ENCODE measurements at places on chromosomes 3 and 15.

DNA sequence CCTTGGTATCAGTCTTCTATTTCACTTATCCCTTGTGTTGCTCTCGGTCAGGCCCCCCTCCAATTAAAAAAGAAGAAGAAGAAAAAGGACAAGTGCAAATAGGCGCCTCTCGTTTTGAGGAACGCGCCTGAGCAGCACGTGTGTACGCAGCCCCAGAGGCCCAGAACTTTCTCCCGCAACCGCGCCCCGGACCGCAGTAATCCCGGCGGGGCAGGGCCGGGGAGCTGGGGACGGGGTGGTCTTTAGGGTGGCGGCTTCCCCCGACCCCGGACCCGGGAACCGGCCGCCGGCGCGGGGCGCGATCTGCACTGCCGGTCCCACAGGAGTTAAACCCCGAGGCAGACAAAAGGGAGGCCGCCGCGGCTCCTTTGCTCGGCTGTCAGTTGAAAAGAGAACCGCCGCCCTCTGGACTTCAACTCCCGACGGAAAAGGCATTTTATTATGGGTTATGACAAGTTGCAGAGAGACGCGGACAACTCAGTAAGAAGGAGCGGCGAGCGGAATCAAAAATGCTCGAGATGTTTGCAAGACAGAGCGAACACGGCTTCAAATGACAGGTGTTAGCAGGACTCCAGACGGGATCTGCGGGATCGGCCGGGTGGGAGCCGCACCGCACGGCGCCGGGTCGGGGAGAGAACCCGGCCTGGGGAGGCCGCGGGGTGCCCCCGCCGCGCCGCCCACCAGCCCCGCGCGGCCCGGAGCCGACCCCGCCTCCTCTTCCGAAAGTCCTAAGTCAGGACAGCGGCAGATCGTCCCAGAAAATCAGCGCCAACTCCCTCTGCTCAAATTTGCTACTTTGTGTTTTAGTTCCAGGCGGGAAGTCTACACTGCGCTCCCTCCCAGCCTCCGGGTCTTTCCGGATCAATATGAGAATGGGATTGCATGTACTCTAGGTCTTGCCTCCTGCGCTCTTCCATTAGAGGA is 79.0 kb downstream of the NR2F2 start:
- DNase-seq = no peak

DNA sequence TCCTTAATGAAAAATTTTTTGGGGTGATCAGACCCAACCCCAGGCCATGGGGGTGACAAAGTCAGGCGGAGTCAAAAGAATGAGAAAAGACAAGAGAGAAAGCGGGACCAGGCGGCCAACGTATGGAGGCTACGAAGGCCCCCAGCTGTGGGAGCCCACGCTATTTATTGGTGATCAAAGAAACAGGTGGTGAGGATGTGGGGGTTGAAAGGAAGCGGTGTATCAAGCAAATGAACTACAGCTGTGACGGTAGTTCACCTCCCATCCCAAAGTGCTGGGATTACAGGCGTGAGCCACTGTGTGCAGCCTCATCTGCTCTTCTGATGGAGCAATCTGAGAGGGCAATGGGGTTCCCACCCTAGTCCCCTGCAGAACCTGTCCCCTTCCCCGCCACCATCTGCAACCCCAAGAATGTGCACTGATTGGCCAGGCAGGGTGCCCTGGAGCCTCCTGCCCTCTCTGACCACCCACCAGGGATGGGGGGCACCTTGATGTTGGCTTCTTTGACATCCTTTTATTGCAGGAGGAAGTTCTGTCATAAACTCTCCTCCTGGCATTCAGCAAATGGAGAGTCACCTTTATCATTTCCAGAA is 1.1 kb upstream of the CHRNA3 start:
- DNase-seq = no peak

DNA sequence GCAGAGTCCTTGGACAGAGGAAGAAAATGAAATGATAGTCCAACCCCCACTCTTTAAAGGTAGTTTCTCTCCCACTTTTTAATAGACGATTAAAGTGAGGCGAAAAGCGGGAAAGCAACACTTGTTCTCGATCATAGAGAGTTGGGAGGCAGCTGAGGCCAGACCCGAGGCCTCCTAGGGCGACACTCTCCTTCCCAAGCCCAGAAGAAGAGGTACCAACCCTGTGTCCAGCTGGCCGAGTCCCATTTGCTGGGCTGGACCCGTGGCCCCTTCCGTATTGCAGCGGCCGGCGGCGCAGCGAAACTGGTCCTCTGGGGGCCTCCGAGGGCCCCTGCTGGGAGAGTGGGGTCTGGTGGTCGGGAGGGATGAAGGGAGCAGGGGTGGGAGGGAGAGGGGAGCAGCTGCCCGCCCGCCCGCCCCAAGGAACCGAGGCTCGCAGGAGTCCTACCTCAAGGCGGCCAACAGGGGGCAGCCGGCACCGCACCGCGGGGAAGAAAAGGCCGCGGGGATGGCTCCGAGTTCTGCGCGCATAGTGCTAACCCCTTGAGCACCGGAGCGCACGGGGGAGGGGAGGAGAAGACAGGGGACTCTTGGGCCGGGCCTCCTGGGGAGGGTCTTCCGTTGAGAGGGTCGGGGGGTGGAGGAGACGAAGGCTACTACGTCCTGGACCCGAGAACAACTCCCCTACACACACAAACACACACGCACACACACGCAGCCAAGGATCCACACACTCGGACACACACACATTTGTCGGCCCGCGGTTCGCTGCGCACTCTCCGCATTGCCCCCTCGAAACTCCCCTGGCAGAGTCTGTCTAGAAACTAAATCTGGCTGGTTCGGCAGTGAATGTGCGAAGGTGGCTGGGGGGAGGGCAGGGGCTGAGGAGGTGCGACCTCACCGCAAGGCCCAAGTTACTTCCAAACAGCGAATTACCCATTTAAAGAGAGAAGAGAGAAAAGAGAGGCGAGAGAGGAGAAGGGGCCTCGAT is 2.0 kb downstream of the WNT5A start:
- DNase-seq = no peak

GRCh38 chr15:89406940-89407607 is 72.5 kb upstream of the POLG start:
- DNase-seq = no peak

DNA sequence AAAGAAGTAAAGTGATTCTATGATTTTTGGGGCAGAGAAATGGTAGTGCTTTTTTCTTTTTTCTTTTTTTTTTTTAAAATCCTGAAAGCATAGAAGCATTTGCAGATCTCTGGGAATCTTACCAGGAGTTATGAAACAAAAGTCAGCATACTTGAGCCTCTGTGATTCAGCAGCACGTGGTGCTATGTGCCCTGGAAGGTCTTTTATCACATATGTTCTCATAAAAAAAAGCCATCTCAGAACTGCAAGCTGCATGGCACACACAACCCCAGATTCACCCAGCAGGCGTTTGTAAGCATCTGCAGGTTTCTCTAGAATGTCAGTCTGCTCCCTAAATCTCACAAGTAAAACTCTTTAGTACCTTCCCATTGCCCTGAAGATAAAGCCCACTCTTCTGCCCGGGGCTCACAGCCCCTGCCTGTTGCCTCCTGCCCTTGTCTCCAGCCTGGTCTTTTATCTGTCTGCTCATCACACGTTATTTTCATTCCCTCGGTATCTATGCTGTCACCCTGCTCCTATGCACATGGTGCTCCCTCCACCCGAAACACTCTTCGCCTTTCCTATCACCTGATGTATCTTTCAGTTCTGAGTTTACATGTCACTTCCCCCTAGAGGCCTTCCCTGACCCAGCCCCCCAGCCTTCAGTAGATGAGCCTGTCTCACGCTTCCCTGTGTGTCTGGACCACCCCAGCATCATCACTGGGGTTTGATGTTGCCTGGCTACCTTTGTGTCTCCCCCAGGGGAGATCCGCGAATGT is 72.4 kb downstream of the CHDH start:
- DNase-seq = no peak

DNA sequence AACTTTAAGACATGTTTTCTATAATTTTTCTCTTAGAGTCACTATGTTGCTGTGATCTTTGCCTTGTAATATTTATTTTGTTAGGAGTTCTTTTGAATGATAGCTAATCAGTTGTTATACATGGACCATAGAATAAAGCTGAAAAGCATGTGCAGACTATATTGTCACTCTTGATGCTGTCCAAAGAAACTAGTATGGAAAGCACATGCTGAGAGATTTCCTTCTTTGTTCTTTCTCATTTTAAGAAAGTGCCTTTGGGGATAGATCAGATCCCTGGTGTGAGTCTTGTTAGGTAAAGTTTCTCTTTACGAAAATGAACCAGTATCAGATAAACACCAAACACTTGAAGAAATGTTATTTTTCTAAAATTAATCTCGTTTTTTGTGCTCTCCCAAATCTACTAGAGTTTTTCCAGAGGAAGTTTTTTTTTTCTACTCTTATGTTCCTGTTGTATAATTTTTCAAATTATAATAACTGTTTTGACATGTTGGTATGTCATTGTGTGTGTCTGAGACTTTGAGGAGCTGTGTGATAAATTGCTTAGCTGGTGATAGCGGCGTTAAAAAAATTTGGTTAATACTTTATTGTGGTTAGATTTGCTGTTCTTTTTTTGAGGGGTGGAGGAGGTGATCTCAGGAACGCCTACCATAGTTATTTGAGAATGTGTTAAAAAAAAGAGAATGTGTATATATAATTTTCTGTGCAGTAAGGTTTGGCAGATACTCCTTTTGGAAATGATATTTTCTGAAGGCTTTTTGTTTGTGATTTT is 2.2 kb downstream of the PIAS1 start:
- no peak for DNase-seq

- peak; percentile 14 for DNase-seq
These were observed 390.4 kb upstream of the LMCD1 start for GRCh38 chr3:8110966-8111798.

- DNase-seq = no peak
These were observed 11.6 kb downstream of the RMDN3 start for GRCh38 chr15:40743485-40743901.

GRCh38 chr3:123349201-123349535 is 99.7 kb downstream of the ADCY5 start:
- DNase-seq = no peak

GRCh38 chr15:38066612-38067011 is 132.2 kb downstream of the TMCO5A start:
- DNase-seq = no peak

DNA sequence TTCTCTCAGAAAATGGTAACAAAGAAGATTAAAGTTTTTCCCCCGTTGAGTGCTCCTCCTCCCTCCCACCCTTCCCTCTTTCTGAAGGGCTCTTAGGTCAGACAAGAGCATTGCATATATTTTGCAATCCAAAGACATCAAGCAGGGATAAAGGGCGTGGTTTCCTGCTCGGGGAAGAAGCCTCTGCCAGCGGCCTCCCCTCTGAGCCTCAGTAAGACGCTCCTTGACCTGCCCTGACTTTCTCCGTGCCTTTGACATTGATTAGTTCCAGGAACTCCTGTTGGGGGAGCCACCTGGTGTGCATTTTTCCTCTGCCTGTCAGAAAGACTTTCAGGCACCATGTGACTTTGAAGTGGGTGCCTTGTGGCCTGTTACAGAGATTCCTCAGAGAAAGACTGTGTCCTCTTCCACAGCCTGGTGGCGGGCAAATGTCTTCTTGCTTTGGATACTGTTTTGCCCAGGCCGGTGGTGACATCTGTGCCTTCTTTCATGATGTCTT is 87.2 kb upstream of the TBL1XR1 start:
- no peak for DNase-seq

DNA sequence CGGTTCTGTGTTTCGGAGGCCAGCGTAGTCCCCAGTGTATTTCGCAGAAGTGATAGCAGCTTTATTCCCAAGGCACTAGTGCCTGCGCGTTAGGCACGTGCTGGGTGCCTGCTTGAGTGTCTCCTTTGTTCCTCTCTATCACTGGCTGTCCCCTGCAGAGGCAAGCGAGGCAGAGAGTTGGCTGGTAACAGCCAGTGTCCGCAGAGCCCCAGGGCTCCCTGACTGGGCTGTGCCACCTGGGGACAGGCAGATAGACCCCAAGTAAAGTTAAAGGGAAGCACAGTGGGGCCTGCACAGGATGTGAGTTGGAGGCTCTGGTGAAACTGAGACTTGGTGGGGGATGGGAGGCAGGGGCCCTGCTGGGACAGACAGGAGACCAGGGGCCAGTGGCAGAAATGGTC is 50.7 kb downstream of the APBA2 start:
- DNase-seq = no peak

- no peak for DNase-seq
These were observed 31.4 kb upstream of the LYZL4 start for GRCh38 chr3:42441791-42442190.

- no peak for DNase-seq
These were observed 276.2 kb upstream of the TBC1D5 start for GRCh38 chr3:18018491-18019160.

- no peak for DNase-seq
These were observed 95.0 kb upstream of the LIMD1 start for GRCh38 chr3:45499529-45499928.

DNA sequence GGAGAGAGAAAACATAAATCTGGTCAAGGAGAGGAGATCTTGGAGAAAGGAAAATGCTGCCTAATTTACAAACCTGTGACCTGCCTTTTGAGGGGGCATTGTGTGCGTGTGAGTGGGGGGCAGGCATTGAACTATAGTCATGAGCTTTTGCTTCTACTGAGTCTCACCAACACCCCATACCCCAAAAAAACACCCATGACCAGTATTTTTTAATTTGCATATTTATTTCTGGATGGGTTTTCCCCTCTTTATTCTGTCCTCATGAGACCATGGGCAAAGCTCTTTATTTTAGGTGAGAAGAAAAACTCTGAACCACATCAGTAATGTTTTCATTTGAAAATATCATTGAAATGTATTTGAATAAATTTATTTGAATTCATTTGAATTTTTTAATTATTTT is 20.6 kb downstream of the CD80 start:
- DNase-seq = no peak

GRCh38 chr3:79202471-79203143 is 565.2 kb downstream of the ROBO1 start:
- DNase-seq = no peak

- no peak for DNase-seq
These were observed 25.7 kb downstream of the RPLP1 start for GRCh38 chr15:69478259-69478781.

- no peak for DNase-seq
These were observed 1.1 kb upstream of the FGF7 start for GRCh38 chr15:49421991-49422390.

DNA sequence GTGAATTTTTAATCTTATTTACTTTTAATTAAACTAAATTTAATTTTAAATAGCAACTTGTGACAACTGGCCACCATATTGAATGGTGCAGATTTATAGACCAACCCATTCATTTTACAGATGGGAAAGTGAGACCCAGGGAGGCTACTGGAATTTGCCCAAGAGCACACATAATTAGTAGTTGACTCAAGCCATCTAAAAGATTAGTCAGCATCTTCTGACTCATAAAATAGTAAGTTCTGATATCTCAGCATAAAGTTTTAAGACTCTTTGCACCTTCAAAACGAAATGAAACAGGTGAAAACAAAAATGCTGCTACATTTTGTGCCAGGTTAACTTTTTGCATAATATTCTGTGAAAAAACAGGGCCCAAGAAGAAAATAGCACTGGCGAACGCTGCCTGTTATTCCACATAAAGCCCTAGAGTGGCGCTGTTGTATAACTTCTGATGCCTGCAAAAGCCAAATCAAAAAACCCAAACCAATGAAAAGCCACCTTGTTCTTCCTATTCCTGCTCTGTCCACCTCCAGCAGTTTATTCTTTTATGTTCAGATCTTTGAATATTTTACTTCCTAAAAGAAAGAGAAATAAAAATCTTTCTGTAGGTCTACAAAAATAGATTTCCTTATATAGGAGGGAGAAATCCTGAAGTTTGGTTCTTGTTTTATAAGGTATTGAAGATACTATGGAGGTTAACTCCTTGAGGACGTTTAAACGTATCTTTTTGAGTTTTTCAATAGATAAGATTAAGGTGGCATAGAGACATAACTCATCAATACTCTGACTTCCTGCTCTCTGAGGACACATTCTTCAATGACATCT is 62.8 kb downstream of the OTOL1 start:
- no peak for DNase-seq

GRCh38 chr15:42608752-42609488 is 33.5 kb downstream of the STARD9 start:
- DNase-seq = no peak
